ENCODE measurements at places on chromosomes 5 and 9. TPM values are rescaled to one million over a fixed set of nuclear protein-coding genes. Genes with fewer than 3 reads are reported as not detected.

Gene PCDHGB3
- 0.40 TPM for total RNA-seq

Gene KLF4
- total RNA-seq: 1.0 TPM

Gene ATP10B
- total RNA-seq: not detected

Gene ZNF658
- 2.0 TPM for total RNA-seq

Gene CDO1
- total RNA-seq: 0.82 TPM

Gene FOXD4L3
- not detected for total RNA-seq

Gene AGXT2
- total RNA-seq: not detected

Gene DBH
- not detected for total RNA-seq

Gene DNM1
- total RNA-seq: 1.5 TPM

Gene SCGB3A2
- not detected for total RNA-seq

Gene ANKRD18A
- total RNA-seq: 4.5 TPM
